ENCODE measurements at places on chromosomes 1 and 21.

DNA sequence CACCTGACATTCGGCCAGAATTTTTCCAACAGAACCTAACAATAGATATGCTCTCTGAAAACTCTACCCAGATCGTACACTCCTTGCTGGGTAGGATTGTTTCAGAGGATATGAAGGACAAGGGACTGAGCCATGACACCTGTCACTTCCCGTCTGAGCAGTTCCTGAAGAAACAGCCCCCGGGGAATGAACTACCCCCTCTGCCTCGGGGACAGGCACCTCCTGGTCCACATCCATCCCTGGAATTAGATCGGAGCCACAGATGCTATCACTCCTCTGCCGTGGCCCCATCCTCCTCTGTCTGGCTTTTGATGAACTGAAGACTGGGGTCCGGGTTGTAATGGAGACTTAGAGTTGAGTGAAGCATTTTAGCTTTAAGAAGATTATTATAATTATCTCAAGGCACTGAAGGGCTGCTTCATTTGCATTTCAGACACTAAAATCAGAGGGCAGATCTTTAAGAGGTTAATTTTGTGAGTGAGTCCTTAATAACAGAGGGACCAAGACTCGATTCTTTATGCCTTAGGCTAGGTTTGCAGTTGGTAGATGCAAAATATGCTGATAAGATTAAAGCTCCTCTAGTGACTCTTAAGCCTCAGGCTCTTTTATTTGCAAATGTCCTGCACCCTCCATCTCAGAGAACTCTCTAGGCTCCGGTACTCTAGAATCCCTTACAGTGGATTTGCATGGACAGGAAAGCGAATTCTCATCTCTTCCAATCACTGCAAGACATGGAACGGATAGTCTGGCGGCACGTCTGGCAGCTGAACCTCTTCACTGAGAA, 333.8 kb downstream of the KIF26B start:
- DNase-seq: no peak

DNA sequence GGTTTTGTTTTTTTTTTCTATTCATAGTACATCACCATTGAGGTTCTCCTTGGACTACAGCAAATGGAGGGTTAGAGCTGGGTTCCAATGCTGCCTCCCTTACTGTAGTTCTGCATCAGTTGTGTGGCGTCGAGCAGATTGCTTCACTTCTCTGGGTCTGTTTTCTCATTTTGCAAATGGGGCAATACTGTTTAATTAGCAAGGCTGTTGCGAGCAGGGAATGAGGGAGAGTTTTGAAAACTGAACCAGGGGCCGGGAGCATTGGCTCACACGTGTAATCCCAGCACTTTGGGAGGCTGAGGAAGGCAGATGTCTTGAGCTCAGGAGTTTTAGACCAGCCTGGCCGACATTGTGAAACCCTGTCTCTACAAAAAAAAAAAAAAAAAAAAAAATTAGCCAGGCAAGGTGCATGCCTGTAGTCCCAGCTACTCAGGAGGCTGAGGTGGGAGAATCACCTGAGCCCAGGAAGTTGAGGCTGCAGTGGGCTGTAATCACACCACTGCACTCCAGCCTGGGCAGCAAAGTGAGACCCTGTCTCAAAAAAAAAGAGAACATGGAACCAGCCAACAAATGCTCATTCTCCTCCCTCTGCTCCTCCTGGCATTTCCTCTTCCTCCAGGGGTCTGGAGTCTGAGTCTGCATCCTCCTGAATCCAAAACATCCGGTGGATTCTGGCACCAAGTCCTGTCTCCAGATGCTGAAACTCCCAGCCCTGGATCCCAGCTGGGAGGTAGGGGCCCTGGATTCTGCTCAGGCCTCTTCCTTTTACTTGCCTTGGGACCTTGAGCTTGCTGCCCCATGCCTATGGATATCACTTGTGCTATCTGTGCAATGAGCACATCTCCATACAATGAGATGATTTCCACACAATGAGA, 3.7 kb upstream of the PLOD1 start:
- peak; percentile 84 for DNase-seq

DNA sequence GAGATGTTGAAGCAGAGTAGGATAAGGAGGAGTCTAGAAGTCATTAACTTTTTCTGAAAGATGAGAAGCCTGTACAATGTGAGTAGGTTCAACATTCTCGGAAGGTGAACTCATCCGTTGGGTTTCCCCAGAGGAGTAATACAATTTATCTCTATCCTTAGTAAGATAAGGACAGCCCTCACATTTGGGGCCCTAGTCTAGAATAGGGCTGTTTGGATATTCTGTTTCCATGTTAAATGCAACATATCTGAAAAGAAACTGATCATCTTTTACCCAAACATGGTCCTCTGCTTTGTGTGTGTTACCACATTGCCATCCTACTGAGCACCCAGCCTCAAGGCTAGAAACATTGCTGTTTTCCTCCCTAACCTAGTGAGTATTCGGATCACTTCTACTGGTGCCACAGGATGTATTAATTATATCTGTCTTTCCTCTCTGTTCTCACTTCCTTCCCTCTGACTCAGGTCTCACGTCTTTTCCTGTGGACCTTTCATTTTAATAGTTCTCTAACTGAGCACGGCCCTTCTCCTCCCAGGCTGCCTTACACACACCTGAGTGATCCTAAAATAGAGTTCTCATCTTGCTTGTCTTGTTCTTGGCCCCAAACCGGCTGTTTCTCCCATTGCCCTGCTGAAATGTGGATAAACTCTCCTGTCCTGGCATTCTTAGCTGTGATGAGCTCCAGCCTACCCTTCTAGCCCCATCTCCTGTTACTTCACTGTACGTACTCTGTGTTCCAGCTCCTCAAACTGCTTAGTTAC, 91.7 kb downstream of the CDC14A start:
- no peak for DNase-seq

DNA sequence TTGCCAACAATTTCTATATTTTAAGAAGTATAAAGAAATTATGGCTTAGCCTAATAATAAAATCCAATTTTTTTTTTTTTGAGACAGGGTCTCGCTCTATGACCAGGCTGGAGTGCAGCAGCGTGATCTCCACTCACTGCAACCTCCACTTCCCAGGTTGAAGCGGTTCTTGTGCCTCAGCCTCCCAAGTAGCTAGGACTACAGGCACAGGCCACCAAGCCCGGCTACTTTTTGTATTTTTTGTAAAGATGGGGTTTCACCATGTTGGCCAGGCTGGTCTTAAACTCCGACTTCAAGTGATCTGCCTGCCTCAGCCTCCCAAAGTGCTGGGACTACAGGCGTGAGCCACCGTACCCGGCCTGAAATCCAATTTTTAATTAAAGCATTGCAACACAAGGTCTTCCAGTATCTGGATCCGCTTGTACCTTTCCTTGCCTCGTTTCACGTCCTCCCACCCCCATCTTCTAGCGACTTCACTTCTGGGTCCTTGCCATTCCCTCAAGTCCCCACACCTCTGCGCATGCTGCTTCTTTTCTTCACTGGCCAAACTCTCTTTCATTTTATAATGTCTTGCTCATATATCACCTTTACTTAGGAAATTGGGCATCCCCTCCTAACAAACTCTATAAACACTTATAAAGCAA, 2.3 kb downstream of the FUBP1 start:
- no peak for DNase-seq

DNA sequence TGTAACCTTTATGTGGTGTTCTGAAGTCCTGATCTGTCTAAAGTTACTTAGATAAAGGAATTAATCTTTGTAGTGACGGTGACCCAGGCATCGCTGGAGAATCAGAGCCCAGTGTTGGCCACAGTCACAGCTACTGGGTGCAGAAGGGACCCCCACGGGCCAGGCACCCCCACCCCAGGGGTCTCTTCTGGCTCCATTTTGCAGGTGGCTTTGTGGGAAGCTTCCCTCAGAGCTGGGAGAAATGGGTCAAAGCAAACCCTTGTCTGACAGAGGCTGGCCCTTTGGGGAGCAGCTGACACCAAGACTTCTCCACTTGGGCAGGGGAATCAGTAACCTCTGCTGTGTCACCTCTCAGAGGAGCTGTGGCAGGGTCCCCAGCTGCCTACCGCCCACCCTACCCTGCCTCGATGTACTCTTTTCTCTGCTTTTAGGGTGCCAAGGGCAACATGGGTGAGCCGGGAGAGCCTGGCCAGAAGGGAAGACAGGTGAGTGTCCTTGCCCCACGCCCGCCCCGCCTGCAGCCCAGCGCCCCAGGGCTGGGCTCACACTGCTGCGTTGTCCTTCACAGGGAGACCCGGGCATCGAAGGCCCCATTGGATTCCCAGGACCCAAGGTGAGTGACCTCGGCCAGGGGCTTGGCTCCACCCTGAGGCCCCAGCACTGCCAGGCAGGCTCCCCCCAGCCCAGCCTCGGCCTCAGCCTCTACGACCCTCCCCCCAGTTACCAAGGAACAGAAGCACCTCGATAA, 17.7 kb downstream of the COL6A2 start:
- no peak for DNase-seq

DNA sequence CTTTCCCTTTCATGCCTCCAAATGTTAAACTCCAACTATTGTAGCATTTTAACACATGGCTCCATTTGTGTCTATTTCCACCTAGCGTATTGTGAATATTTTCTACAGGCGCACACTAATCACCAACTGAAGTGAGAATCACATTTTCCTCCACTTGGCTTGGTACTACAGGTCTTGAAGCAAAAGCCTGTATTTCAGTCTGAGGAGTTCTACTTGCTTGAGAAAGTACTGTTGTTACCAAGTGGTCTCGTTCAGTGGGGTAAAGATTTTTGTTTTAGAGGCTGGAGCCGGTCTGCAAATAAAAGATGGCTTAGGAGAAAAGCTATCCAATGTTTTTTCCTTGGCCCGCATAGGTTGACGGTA, 550 bp upstream of the PTBP2 start:
- DNase-seq: no peak

DNA sequence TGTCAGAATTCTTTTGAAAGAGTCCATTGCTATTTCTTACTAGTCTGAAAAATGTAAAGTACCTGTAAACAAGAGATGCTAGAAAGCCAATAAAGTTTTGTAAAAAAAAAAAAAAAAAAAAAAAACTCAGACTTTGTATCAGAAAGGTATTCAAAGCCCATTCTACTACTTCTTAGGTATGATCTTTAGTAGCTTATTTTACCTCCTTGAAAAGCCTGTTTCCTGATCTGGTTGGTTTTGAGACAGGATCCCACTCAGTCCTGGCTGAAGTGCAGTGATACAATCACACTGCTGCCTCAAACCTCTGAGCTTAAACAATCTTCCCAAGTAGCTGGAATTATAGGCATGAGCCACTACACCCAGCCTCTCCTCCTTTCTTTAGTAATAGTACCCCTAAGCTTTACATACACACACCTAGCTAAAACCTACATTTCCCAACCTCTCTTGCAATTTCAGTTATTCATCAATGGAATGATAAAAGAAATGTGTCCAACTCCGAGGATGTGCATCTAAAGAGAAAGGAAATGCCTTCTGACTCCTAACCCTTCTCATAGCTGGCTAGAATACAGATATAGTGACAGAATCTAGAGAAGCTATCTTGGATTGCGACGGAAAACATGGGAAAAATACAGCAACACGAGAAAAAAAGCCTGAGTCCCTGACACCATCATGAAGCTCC, 30.6 kb downstream of the EPS15 start:
- DNase-seq: no peak

DNA sequence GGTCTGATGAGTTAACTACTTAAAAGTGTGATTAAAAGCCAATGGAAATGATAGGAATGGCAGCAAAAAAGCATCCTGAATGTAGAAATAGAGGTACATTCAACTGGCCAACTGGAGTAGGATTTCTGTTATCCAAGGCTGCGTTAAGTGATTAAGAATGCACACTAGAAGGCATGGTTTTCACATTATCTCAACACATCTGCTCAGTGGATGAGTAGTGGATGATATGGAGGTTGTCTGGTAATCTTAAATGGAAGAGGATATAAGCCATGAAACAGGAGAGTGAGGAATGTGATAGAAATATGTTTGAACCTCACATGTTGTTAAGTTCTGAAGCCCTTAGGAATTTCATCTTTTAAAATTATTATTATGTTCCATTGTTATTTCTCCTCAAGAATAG, 839.9 kb downstream of the USP25 start:
- DNase-seq: peak; percentile 28

- DNase-seq: no peak
Observed at GRCh38 chr1:45876000-45876617, 72.7 kb downstream of the MAST2 start.
